ENCODE measurements at places on chromosomes 16 and 17. TPM values are rescaled to one million over a fixed set of nuclear protein-coding genes. Genes with fewer than 3 reads are reported as not detected.

The LLGL1 gene
- 14.8 TPM for total RNA-seq

The YPEL3 gene
- total RNA-seq: 27.3 TPM

The LAT gene
- 128 TPM for total RNA-seq

The OR4D1 gene
- 0.40 TPM for total RNA-seq

The KRT14 gene
- not detected for total RNA-seq

Data from activated naive CD4-positive, alpha-beta T cell treated with anti-CD3 and anti-CD28 coated beads for 36 hours (primary cell).